ENCODE measurements at places on chromosomes 4 and X.

GRCh38 chrX:32532262-32532661, 679.1 kb downstream of the DMD start:
- DNase-seq, result no peak

GRCh38 chrX:125532411-125533089, 212.9 kb downstream of the TEX13C start:
- DNase-seq, result no peak

DNA sequence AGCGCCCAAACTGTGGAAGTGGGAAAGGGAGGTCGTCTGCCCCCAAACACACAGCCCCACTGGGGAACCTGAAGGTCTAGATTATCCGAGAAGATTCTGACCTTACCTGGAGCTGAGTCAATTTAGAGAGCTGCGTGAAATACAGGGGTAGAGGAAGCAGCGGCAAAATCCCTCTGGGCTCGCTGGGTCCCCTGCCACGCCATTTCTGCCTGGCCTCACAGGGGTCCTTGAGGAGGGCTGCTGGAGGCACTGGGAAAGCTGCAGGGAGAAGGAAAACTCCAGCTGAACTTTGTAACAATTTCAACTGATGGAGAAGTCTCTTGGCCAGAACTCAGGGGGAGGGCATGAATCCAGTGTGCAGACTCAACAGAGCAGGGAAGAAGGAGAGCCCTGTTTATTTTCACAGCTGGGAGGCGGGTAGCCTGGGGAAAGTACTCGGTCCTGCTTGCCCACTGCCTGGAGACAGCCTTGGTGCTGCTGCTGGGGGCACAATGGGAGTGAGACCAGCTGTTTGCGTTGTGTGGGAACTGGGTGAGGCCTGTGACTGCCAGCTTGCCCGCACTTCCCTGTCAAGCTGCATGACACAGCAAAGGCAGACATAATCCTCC, 93.2 kb upstream of the MAPK10 start:
- DNase-seq, result no peak

DNA sequence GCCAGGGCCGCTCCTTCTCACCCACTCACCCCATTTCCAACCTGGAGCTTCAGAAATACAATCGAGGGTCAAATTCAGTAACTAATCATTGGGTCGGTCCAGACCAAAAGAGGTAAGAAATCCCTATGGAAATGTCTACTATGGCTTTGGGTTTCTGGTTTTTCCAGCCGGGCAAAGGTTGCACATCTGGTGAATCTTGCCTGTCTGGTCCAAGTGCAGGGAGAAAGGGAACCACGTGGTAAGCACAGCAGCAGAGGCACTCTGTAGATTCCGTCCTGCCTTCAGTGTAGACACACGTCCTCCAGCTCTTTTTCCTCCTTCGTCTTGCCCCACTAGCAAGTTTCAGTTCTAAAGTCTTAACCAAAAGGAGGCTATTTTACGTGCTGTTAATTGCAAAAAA, 218.0 kb upstream of the JADE1 start:
- no peak for DNase-seq

- DNase-seq, result no peak
Observed at GRCh38 chr4:169045862-169046584, 36.0 kb upstream of the CBR4 start.

GRCh38 chrX:40806513-40807220, 71.3 kb upstream of the MED14 start:
- DNase-seq, result no peak

DNA sequence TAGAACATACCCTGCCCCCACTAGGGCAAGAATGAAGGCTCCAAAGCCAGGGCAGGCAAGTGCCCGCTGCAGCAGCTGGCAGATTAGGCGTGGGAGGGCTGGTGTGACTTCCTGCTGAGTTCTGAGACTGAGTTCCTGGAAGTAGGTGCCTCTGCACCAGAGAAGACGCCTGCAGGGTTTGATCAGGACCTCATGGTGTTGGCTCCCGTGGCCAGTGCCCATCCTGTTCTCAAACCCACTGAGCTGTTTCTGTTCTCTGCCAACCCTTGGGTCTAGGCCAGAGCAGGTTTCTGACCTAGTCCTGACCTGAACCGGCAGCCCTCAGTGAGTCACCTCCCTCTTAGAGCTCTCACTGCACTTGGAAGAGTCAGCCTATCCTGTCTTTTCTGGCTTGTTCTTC, 220.7 kb downstream of the HS6ST2 start:
- peak; percentile 31 for DNase-seq

- DNase-seq, result no peak
Observed at GRCh38 chr4:97073194-97073593, 1070.1 kb downstream of the STPG2 start.

DNA sequence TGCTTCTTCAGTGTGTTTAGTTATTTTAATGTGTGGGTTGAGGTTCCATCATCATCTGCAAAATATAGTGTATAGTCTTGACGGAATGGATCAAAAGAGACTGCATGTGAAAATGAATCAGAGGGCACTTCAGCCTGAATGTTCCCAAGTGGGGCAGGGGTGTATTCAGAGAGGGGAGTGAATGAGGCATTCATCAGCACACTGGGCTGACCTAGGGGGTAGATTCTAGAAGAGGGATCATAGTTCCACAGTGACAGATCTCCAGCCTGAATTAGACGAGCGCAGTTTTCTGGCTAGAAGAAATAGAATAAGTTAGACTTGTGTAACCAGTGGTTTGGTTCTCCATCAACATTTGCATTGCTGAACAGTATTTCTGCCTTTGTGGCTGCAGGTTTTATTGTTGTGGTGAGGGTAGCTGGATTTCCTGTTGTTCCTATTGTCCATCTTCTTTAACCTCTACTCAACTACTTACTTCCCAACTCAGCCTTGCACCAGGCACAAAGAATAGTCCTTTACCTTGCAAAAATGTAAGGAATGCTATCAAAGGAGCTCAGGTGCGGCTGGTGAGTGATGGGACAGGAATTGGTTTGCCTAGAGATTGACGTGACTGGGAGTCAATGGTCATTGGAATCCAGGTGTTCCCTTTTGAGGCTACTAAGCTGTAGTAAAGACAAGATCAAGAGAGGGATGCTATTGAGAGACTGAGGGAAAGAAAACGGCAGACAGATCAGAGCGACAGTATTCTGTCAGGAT, 50.9 kb downstream of the NAP1L5 start:
- DNase-seq, result no peak

DNA sequence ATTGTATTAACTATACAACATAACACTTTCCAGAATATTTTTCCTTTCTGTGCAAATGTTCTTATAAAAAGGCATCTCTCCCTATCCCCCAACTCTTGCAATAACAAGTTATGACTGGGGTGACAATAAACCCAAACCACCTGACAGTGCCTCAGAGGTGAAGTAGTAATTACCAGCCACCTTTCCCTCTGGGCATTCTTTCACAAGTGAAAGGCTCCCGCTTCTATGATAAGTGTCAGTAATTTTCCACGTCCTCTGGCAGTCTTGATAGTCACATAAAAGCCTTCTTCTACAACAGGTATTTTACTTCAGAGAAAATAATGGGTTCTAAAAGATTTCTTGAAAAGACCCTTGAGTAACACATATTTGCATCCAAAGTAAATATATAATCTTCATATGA, 82.7 kb downstream of the MANBA start:
- no peak for DNase-seq

- DNase-seq, result no peak
Observed at GRCh38 chr4:159191989-159192388, 89.1 kb downstream of the RAPGEF2 start.

GRCh38 chr4:95027905-95028618, 270.3 kb downstream of the BMPR1B start:
- DNase-seq, result no peak

- DNase-seq, result no peak
Observed at GRCh38 chr4:165079476-165079875, 25.8 kb downstream of the TRIM75 start.

GRCh38 chr4:127141856-127142255, 490.9 kb upstream of the INTU start:
- no peak for DNase-seq

- no peak for DNase-seq
Observed at GRCh38 chrX:118025226-118025625, 91.4 kb downstream of the KLHL13 start.

GRCh38 chrX:106898462-106898861, 4.7 kb downstream of the RIPPLY1 start:
- DNase-seq, result no peak

Measured in T-helper 2 cell (primary cell).